ENCODE measurements at places on chromosomes 4 and X.

GRCh38 chr4:138407329-138407728 is 165.2 kb upstream of the SLC7A11 start:
- DNase-seq, result no peak

GRCh38 chrX:153590961-153591956 is 7.7 kb downstream of the CCNQ start:
- no peak for DNase-seq

DNA sequence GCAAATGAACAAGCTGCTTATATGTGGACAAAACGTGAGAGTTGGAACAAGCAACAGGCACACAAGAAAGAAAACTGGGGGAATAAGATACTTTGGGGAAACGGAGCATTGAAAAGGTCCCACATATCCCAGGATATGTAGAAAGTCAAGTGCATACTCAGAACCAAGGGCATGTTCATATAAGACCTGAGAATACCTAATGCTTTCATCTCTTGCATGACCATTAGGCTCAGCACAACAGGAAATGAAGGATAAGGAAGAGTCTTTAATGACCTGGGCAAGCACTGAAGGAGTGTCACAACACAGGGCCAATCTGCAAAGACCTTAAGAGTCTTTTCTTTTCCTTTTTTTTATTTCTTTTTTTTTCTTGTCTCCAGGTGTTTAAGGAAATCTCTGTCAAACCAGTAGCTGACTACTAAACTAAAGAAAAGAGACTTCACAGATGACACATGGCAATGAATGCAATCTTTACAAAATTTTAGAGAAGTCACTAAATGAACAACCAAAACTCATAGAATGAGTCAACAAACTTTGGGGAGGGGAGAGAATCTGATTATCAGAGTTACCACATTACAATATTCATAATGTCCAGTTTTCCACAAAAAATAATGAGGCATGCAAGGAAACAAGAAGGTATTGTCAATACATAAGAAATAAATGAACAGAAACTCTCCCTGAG is 67.9 kb upstream of the STK26 start:
- DNase-seq, result no peak

DNA sequence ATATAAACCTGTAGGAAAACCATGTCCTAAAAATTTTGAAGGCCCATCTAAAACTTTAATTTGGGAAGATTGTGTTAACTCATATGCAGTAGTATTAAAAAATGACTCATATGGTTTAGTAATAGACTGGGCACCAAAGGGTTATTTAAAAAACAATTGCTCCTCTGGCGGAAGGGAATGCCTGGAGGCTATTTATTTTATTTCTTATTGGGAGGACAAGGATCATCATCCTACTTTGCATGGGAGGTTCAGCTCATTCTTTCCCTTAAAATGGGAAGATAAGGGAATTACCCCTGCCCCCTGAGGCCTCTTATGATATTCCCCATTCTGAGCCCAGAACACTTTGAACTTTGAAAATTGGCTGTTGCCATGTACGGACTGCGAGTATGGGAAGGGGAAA is 29.7 kb upstream of the MGST2 start:
- DNase-seq, result no peak

GRCh38 chr4:145736241-145736831 is 56.4 kb downstream of the C4orf51 start:
- no peak for DNase-seq

Measured in stimulated activated CD8-positive, alpha-beta memory T cell treated with anti-CD3 and anti-CD28 coated beads, Interleukin-7, amount 100 ng/mL, for 1 hour (primary cell).